ENCODE measurements at places on chromosomes 13 and 19.

DNA sequence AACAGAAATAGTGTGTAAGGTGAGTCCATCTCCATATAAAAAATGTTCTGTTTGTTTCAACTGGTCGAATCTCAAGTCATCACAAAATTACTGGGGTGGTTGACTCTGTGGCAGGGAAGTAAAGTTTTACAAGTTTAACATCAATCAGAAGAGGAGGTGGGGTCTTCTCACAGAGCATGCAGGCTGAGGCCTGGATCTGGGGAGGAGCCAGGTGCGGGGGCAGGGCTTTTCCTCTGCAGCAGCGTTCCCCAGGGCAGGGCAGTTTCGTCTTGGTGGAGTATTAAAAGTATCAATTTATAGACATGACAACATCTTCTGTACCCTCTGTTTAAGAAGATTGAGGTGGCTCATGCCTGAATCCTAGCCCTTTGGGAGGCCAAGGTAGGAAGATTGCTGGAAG is 68.8 kb downstream of the SLC7A9 start:
- DNase-seq = no peak

GRCh38 chr13:51282322-51282721 is 57.2 kb upstream of the SERPINE3 start:
- DNase-seq = no peak

- no peak for DNase-seq
These were observed at the start of gene CLEC11A for GRCh38 chr19:50723069-50723468. CLEC11A (plus strand) TSS chr19:50723364; CDS start chr19:50723526, 162 bp downstream.

DNA sequence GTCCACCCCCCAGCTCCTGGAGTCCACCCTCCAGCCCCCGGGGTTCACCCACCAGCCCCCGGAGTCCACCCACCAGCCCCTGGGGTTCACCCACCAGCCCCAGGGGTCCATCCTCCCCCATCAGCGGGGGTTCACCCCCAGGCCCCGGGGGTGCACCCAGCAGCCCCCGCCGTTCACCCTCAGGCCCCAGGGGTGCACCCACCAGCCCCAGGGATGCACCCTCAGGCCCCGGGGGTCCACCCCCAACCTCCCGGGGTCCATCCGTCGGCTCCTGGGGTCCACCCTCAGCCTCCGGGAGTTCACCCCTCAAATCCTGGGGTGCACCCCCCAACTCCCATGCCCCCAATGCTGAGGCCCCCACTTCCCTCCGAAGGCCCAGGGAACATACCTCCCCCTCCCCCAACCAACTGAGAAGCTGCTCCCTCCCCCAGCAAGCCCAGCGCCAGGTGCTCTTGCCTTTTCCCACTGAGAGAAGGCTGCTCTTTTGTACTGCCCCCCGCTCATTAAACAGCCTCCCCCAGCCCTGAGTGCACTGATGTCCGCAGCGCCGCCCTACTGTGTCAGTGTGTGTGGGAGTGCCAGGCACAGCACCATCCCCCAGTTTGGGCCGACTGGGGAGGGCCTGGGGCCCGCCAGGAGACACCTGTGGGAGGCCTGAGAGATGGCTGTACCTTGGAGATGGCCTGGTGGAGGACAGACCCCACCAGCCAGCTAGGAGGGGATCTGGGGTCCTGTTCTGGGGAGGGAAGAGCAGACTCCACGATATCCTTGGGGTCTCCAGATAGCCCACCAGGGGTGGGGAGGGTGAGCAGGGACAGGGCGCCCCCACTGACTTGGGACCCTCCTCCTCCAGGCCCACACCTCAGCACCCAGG is 750 bp upstream of the AMH start:
- DNase-seq = no peak

- DNase-seq = no peak
These were observed at the start of gene PDX1 for GRCh38 chr13:27919934-27920676. PDX1 (plus strand) TSS chr13:27920000; CDS start chr13:27920139, 139 bp downstream.

DNA sequence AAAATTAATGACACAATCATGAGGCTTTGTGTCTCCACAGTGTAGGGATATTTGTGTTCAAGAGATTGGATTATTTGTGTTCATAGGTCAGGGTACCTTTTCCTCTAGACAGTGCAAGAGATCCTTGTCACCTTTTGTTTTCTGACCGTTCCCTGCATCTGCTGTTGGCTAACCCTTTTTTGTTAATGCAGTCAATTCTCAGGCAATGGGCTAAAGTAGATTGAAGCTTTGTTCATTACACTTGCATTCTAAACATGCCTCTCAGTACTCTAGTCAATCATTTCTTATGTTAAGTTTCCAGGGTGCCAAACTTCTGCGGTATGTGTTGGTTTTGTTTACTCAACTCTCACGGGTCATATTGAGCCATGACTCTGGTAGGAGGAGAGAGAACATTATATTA is 1.8 kb upstream of the MED4 start:
- no peak for DNase-seq

- DNase-seq = no peak
These were observed 47.6 kb upstream of the SPRY2 start for GRCh38 chr13:80388506-80388905.

DNA sequence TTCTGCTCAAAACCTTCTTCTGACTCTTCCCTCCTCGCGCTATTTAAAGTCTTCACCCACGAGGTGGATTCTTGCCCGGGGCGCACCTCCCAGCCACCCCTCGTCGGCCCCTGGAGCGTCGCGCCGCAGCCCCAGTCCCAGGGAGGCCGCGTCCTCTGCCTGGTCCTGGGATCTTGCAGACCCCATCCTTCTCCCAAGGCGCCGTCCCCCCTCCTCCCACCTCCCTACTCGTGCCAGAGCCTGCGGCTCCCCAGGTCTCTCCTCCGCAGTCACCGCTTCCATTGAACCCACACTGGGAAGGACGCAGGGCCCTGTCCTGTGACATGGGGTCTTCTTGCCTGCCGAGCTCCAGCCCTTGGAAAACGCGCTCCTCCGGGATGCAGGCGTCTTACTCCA is 486 bp downstream of the ZNF808 start:
- DNase-seq = no peak

DNA sequence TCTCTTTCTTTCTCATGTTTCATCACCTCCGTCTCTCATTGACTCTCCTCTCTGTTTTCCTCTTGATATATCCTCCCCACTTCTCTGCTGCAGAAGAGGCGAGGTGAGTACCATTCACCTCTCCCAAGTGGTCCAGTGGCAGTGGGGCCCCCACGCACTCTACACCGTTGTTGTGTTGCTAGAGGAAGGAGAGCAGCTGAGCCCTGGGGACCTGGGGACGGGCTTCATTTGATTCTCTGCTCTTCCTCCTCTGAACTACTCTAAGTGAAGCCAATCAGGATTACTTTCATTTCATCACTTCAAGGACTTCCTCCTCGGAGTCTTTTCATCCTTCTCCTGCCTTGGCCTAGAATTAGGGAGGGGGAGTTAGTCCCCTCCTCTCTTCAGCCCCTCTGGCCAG is 64.6 kb downstream of the CCNE1 start:
- DNase-seq = no peak

GRCh38 chr19:41324231-41324702 is 14.3 kb downstream of the CCDC97 start:
- DNase-seq = no peak

DNA sequence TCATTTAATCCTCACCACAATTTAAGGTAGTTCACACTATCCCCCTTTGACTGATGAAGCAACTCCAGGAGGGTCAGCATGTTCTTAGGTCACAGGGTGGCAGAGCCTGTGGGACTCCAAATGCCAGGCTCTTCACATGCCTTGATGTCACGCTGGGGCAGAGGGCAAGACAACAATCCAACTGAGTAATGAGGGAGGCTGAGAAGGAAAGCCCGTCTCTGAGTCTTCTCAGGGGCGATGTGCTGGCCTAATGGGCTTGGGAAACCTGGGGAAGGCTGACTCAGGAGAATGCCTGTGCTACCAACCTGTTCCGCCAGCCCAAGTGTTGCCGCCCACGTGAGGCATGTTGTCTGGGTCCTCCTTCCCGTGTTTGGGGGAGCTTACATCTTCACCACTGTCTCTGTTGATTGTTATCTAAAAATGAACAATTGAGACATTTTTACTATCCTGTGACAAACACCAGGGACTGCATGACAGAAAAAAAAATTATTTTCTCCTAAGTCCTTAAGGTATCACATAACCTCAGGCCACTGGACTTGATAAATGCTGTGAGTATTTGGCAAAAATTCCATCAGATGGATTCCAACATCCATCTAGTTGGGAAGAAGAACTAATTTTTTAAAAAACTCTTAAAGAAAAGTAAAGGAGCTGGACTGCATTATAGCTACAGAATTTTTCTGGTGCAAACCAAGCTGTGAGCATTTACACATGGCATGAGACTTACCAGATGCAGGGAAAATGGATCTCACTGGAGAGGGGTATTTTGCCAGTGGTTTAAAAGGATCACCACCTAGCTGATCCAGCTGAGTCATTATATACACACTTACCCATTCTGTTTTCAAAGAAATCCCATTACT is 157.5 kb downstream of the RGCC start:
- DNase-seq = no peak

- no peak for DNase-seq
These were observed 77.5 kb upstream of the MIR17HG start for GRCh38 chr13:91270031-91270430.

DNA sequence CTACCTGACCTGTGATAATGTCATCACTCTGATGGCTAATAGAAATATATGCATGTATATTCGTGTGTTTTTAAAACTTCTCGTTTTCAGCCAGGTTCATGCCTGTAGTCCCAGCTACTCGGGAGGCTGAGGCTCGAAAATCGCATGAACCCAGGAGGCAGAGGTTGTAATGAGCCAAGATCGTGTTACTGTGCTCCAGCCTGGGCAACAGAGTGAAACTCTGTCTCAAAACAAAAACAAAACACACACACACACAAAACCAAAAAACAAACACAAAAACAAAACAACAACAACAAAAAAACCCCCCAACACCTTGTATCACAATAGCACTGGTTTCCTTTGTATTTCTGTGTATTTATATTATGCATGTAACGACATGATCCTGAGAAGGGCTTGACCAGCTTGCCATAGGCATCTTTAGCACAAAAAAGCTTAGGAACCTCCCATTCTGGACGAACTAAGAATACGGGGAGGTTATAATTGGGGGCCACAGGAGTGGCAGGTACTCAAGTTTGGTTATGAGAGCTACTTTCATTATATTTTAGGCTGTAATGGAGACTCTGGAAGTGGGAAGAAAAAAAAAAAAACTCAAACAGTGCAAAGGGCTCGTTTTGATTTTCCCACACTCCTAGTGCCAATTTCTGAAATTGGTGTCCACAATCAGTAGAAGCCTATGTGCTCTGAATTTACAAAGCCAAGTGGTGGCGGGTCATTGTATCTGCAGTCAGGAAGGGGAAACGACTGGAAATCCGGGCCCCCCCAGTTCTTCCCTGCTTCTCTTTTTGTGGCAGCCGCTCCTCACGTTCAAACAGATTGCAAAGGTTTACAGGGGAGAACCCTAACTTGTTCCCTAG is 1.2 kb upstream of the ACP7 start:
- no peak for DNase-seq

- DNase-seq = no peak
These were observed 193.6 kb downstream of the RAP2A start for GRCh38 chr13:97627566-97627965.
